HEK293T (cell line): ENCODE measurements at places on chromosomes 11 and 22.

GRCh38 chr22:38043151-38044039 lies 13.8 kb upstream of the PICK1 start:
- DNase-seq, result no peak

- no peak for DNase-seq
Observed at GRCh38 chr11:42773729-42774128, 538.1 kb upstream of the API5 start.

- no peak for DNase-seq
Observed at GRCh38 chr22:45638834-45639746, 32.5 kb upstream of the ATXN10 start.

- no peak for DNase-seq
Observed at GRCh38 chr11:113417428-113417827, 29.8 kb downstream of the ANKK1 start.

GRCh38 chr11:40602866-40603552 lies 856.4 kb downstream of the LRRC4C start:
- no peak for DNase-seq

DNA sequence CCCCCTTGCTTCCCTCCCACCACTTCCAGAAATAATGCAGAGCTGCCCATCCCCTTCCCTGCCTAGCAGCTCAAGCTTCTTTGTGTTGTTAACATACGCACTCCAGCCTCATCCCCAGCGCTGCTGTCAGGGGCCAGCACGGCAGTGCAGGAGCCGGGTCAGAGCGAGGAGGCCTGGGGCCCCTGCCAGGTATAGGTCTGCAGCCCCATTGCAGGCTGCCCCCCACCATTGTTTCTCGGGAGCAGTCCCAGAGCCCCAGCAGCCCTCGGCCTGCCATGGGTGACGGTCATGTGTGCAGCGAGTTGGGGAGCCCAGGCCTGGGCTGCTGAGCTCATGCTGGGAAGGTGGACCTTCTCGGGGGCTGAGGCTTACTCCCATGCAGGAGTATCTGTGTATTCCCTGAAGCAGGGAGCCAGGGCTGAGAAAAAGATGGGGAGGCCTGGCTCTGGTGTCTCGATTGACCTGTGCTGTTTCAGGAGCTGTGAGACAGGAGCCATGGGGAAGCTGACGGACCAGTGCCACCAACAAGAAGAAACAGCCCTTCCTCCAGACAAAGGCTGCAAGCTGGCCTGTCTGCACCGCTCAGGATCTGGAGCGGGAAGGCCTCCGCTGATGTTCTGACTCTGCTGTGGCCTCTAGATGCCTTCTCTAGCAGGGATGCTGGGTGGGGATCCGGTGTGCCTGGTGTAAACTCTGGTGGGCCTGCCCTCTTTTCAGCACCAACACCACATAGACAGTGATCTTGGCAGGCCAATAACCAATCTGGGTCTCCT lies 220.5 kb upstream of the B3GAT1 start:
- DNase-seq, result no peak
